RPMI8226 (cell line): ENCODE measurements at places on chromosomes 13 and 19.

DNA sequence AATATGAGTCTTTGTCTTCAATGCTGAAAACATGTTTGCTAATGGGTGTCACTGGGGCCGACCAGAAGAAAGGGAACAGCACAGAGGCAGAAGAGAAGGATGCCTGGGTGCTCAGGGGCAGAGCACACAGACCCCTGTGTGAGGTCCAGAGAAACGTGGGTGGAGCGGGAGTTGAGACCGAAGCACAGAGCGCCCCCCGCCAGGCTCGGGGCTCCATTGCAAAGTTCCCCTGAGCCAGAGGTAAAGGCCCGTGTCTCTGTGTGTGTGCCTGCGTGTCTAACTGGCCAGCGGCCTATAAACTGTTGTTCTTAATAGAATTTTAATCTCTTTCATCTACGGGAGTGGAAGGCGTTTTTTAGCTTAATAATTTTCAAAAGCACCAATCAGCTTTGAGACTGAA is 343.1 kb downstream of the TEX29 start:
- DNase-seq = no peak

DNA sequence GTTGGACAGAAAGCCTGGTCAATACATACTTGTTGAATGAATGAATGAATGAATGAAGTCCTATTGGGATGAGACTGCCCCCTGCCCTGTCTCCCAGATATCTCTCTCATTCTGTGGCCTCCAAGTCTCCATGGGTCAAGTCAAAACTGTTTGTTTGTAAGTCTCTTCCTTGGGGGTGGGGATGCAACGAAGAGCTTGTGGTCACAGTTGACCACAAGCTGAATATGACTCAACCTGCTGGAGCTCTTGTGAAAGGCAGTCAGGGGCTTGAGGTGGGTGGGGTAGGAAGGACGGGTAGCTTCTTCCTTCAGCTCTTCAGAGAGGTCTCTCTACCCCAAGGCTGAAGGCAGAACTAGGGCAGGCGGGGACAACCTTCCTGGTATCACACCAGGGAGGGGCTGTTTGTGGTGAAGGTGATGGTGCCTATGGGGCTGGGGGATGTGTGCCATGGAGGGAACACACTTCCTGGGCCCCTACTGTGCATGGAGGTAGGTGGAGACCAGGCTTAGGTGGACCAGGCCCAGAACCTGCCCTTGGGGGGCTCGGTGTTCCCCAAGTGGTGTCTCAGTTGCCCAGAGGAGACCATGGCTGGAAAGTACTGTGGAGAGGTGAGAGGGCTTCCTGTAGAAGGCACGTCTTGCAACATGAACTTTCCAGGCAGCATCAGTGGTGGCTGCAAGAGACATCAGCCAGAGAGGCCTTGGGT is 8.0 kb downstream of the MYO1F start:
- DNase-seq = peak; percentile 85

GRCh38 chr13:112510002-112510780 is 77.8 kb downstream of the TUBGCP3 start:
- peak; percentile 29 for DNase-seq

DNA sequence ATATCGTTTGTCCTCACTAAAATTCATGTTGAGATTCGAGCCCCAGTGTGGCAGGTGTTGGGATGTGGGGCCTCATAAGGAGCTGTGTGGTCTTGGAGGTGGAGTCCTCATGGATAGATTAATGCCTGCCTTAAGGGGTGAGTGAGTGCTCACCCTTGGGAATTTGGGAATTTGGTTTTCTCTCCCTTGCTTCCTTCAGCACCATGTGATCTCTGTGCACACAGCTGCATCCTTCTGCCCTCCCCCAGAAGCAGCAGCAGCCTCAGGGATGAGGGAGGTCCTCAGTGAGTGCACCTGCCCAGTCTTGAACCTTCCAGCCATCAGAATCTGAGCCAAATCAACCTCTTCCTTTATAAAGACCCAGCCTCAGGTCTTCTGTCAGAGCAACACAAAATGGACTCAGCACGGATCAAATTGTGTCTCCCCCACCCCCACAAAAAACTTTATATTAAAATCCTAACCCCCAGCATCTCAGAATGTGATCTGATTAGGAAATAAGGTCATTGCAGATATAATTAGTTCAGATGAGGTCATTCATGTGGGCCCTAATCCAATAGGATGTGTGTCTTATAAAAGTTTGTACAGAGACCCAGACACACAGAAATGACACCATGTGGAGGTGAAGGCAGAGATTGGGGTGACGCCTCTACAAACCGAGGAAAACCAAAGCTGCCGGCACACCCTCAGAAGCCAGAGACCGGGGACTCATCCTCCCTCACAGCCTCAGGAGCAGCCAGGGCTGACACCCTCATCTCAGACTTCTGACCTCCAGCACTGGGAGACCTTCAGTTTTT is 12.9 kb downstream of the CYTH2 start:
- no peak for DNase-seq

- DNase-seq = no peak
These were observed 24.5 kb upstream of the CXCL17 start for GRCh38 chr19:42467183-42467760.

- no peak for DNase-seq
These were observed 15.2 kb downstream of the LATS2 start for GRCh38 chr13:21046203-21046602.

- no peak for DNase-seq
These were observed 204.6 kb downstream of the VWA8 start for GRCh38 chr13:41756198-41756880.

DNA sequence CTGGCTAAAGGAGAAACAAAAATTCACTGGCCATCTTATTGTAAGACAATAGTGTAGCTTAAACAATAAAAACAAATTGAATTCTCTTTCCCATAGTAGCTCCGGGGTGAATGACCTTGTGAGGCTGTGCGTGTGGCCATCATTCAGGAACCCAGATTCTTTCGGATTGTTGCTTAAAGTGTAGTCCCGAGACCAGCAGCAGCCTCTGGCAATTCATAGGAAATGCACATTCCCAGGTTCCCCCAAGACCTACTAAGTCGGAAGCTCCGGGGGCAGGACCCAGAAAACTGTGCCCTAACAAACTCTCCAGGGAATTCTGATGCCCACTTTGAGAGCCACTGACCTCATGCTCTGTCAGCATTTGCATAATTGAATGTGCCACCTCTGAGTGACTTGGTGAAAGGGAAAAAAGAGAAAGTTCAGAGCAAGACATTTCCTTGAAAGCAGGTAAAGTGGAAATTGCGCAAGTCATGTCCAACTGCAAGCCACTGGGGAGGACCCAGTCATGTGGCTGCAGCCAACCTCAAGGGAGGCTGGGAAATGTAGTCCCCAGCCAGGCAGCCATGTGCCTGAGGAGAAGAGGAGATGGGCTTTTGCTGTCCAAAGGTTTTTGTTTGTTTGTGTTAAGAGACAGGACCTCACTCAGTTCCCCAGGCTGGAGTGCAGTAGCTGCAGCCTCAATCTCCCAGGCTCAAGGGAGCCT is 50.7 kb upstream of the PNMA8B start:
- peak; percentile 51 for DNase-seq

DNA sequence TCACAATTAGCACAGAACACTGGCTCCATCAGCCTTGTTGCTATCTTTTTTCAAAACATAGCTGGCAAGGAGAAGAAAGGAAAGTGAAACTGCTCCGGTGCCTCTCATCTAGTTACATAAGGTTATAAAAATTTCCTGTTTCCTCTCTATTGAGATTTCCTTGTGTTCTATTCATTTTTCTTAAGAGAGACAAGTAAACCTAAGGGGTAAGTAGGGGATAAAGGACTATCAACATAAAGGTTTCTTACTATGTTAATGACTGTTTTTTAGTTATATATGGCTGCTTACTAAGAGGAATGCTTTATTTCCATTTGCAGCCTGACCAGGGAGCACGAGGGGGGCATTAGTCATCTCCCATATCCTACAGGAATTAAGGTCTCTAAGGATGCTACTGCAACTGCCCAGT is 73.2 kb upstream of the MLNR start:
- DNase-seq = peak; percentile 5

- no peak for DNase-seq
These were observed 25.6 kb downstream of the LRCH1 start for GRCh38 chr13:46578590-46578975.

DNA sequence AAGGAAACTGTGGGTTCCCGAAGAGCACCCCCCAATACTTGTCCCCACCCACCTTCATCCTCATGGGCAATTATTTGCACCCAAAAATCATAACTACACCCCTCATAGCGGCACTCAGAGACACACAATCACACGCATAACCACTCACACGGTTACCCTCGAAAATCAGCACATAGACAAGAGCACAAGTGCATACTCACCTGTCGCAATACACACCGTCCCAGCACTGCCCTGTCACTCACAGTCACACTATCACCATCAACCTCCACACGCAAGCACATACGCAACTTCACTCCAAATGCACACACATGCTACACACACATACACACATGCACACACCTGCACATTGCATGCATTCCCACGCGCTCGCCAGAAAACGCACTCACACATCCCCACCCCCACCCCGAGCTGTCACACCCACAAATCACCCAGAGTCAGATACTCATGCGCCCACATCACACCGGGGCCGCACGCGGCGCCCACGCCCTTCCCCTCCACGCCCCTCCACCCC is 535 bp downstream of the COL5A3 start:
- no peak for DNase-seq

DNA sequence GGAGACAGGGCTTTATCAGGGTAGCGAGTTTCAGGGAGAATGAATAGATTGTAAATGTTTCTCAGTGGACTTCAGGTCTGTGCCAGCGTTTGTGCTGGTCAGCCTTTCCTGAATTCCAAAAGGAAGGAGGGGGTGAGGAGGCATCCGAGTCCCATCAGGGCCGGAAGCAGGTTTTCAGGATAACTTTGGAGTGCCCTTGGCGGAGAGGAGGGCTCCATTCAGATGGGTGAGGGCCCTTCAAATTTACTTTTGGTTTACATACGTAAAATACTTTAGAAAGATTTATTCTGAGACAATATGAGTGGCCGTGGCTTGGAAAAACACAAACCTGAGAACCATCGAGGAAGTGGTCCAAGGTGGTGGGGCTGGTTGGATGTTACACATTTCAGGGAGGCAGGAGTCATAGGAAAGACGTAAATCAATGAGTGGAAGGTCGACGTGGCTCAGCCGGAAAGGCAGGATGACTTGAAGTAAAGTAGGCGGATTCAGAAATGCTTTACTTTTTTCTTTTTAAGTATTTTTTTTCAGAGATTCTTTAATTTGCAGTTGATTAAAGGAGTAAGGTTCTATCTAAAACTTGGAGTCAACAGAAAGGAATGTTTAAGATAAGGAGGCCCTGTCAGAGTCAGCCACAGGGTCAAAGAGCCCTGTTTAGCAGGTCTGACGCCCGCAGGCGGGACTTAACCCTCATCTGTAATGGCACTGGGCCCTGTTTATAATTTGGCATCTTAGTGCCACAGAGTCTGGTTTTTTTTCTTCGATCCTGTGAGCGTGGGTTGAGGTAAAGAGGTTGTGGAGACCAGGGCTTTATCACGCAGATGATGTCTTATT is 32.8 kb downstream of the ATP11A start:
- no peak for DNase-seq

DNA sequence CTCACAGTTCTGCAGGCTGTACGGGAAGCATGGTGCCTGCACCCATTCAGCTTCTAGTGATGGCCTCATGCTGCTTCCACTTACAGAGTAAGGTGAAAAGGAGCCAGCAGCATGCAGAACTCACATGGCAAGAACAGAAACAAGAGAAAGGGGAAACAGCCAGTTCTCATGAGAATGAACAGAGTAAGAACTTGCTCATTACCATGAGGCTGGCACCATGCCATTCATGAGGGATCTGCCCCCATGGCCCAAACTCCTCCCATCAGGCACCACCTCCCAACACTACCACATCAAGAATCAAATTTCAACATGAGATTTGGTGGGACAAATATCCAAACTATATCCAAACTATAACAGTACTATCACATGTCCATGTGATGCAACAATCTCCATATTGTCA is 72.1 kb downstream of the KATNAL1 start:
- no peak for DNase-seq

GRCh38 chr13:53050151-53050550 is 21.5 kb downstream of the OLFM4 start:
- DNase-seq = no peak

- DNase-seq = no peak
These were observed 20.6 kb downstream of the ZNF558 start for GRCh38 chr19:8811315-8812172.

- no peak for DNase-seq
These were observed 82.7 kb downstream of the DLEU7 start for GRCh38 chr13:50760751-50761150.

DNA sequence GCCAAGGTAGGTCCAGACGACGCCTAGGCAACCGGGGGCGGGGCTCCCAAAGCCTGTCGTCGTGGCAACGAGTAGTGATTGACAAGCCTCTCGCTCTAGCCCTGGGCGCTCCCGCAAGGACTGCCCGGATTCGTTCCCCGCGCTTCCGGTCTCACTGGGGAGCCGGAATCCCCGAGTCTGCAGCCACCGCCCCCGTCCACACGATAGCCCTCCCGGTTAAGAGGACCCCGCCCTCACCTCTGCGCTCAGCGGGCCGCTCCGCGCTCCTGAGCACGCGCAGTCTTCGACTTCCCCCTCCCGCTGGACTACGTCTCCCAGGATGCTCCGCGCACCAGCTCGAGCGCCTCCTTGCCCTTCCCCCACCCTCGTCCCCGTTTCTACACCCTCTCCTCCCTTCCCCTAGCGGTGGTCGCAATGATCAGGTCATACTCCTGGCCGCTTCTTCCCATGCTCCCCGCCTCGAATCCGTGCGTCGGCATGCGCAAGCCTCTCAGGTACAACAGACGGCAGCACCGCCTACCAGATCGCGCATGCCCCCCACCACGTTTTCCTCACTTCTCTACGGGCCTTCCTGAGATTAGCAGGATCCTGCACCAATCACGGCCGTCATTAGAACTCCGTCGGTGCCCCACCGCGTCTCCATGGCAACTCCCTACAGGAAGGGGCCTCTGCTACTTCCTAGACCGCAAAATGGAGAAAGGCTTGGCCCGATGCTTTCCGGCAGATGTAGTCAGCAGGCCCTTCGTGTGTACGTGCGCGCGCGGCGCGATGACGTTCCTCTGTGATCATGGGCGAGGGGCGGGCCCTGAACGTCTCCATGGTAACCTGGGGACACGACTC is at the start of gene MZF1:
Gene MZF1, minus strand, starts transcription at position 518 of the 840 bp plus-strand sequence. CDS start 1,946 bp downstream, outside the sequence.
- peak; percentile 100 for DNase-seq

DNA sequence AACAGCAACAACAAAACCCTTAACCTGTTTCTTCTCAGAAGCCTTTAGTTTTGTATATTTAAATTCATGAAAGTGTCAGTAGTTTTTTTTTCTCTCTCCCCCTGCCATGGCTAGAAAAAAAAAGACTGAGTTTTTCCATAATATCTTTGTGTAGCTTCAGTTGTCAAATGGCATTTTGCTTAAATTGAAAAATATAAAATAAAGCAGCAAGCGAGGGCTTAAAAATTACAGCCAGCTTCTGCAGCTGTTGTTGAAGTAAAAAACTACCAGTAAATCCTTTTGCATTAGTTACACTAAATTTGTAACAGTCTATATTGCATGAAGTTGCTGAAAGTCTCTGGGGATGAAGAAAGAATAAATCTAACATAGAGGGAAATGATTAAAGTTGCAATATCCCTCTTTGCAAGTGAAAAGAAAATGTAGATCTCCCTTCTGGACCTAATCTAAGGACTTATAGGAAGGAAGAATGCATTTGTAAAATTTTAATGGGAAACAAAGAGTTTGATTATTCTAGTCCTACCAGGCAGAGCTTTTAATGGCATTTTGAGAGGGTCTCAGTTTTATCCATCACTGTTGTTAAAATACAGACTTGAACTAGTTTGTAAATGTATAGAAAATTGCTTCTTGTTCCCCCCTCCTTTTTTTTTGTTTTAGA is 215.7 kb downstream of the ATP8A2 start:
- DNase-seq = no peak
